ENCODE measurements at places on chromosomes 1 and 21. TPM values are rescaled to one million over a fixed set of nuclear protein-coding genes. Genes with fewer than 3 reads are reported as not detected.

DNA sequence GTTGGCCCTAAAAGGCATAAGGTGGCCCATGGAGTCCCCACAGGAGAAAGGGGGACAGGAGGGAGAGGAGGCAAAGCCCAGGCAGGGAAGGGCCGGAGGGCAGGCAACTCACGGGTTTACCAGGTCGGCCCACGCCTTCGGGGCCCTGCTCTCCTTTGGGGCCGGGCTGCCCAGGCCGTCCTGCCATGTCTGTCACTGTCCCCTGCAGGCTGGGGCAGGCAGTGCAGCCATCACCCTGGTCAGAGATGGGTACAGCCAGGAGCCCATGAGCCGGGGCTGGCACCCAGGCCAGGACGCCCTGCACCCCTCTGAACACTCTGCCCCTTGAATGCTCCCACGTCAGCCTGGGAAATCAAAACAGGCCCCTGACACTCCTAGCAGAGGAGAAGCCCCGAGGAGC lies 19.8 kb downstream of the COL16A1 start:
- DNase-seq = no peak

DNA sequence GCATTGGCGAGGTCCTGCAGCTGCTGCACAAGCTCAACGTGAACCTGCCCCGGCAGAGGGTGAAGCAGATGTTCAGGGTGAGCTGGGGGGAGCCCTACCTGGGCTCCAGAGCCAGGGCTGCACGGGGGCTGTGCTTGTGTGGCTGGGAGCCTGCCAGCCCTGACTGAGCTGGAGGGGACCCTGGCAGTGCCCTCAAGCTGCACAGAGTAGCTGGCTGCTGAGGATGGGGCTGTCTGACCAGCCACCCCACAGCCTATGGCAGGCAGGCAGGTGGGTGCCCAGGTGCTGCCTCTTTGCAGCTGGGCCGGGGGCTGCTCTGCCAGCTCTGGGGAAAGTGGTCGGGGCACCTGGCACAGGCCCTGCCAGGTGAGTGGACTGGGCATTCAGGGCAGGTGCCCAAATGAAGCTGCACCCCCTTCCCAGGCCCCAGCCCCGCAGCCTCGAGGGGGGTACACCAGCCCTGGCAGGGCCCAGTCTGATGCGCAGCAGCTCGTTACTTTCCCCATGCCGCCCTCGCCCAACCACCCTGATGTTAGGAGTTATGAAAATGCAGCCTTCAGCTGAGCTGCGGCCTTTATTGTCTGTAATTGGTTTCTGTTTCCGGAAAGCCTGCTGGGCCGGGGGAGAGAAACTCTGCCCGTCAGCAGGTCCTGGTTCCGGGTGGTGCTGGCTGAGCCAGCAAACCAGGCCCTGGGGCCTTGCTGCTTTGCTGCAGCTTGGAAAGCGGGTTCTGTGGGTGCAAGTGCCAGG lies 4.3 kb downstream of the PLCH2 start:
- no peak for DNase-seq

The CLCA4 gene
- total RNA-seq = 0.20 TPM

DNA sequence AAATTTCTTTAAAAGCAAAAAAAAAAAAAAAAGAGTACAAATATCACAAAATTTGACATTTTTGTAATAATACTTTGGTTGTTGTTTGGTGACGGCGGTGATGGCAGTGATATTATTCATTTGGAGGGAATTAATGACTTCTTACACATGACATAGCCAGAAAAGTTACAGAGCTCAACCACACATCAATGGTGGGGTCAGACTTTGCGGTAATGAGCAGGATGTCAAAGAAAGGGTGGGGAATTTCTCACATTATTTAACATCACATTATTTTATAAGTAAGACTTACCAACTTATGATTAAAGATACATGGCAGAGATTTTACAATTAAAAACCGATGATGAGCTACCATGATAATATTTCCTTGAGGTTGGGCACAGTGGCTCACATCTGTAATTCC lies 248.2 kb downstream of the RERE start:
- DNase-seq = no peak

- DNase-seq = no peak
Observed at GRCh38 chr1:49106445-49106844, 329.8 kb upstream of the BEND5 start.

The MYBPH gene
- not detected for total RNA-seq

GRCh38 chr21:16488042-16488441 lies 758.3 kb downstream of the USP25 start:
- no peak for DNase-seq

DNA sequence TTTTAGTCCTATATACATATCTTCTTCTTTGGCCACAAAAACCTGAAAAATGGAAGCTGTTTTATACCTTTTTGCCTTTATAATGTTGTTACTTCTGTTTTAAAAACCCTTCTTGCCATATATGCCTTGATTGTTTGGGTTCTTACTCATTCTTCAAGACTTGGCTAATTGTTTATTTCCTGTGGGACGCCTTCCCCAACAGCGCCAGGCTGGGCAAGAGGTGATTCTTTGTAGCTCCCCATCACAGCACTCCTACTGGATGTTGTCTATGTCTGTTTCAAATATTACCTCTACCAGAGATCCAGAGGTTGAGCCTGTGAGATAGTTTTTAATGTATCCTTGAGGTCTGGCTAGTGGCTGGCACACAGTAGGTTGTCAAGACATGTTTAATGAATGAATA lies 73.2 kb upstream of the CYP2J2 start:
- DNase-seq = no peak

DNA sequence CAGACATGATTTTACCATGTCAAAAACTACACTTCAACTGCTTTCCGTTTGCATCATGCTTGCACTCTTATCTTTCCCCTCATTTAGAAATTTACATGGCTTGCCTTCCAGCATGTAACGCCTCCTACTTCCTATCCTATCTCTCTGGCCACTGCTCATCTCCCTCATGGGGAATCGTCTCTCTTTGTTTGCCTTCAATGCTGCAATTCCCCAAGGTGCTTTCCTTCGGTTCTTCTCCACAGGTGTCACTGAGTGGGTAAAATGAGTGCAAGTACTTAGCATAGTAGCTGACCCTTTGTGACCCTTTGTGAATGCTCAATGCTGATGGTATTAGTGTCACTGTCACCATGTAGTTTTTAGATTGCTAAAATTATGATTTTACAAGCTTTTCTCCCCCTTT lies 63.1 kb downstream of the APP start:
- DNase-seq = no peak

The AKR7A2 gene
- total RNA-seq = 104 TPM

DNA sequence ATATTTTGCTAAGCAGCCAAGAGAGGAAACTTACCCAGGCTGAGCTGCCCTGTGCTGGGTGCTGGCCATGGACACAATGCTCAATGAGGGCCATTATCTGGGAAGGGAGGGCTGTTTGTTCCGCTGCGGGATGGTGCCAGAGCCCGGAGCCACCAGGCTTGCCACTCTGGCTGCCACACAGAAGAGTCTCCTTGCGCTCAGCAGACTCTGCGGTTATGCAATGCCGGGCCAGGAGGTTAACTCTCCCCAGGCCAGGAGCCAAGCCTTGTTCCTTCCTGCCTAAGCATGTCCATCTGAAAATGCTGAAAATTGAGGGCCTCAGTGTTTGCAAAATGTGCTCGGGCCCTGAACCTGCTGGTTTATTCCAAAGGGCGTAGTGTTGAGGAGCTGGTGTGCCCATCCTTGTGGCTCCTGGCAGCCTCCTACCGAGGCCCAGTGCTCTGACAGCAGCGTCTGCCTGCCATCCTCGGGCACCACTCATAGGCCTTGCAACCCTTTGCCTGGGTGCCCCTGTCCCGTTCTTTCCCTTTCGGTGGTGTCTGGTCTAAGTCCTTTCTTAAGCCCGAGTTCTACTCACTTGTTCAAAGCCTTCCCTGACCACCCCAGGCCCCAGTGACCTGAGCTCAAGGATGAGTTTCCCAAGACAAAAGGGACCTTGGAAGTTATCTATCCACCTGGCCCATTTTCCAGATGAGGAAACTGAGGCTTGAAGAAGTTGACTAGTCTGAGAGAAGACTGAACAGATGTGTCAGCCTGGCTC lies 133.8 kb upstream of the EDN2 start:
- peak; percentile 89 for DNase-seq

DNA sequence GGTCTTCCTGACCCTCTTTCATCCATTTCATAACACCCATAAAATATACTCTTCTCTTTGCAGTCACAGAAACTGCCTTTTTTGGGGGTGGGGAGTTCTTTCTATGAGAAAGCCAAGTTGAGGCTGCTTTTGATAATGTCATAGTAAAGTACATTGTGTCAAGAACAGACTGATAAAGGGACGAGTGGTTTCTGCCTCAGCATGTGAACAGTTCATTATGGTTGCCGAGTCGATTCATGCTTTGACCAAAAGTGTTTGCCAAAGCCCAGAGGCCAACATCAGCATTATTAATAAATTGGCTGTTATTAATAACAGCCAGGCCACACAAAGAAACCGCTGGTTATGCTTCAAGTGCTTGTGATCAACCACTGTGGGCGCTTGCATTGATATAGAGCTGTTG lies 162.0 kb downstream of the HUNK start:
- DNase-seq = no peak

The IL24 gene
- not detected for total RNA-seq

- no peak for DNase-seq
Observed at GRCh38 chr21:32494934-32495709, 82.6 kb downstream of the EVA1C start.

DNA sequence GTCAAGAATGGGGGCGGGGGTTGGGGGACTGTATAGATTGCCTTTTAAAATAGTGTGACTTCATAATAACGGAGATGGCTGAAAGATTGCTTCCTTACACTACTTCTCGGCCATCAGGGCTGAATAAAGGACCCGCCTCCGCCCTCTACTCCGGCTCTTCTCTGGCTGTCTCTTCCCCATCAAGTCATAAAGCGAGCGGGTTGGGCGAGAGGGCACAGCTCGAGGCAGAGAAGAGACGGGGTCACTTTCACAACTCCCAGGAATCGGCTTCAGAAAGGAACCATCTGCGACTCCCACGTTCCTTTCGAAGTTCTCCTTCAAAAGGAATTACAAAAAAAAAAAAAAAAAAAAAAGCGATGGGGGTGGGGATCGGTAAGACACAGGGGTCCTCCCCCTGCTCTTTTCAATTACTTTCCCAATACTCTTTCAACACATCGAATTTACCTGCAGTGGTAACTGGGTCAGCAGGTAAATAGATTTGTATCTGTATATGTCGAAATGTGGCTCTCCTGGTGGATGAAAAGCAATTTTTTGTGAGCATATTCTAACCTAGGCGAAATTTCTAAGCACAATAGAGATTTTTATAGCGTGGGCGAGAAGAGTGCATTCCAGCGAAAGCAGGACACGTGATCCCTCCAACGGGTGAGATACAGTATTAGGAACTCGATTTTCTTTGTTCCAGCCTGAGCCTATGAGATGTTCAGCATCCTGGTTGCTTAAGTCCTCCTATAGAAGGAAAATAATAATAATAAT lies 2.0 kb downstream of the LRRC7 start:
- no peak for DNase-seq

DNA sequence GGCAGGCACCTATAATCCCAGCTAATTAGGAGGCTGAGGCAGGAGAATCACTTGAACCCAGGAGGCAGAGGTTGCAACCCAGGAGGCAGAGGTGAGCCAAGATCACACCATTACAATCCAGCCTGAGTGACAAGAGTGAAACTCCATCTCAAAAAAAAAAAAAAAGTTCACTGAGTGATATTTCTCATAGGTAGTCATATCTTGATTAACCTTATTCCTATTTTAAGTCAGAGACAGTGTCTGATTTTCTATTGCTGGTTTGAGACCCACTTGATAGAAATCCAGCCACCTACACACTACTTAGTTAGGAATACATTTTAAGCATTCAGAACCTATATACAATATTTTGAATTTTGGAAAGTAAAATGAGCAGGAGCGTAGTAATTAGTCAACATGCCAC lies 357.4 kb upstream of the ADGRL2 start:
- DNase-seq = no peak

DNA sequence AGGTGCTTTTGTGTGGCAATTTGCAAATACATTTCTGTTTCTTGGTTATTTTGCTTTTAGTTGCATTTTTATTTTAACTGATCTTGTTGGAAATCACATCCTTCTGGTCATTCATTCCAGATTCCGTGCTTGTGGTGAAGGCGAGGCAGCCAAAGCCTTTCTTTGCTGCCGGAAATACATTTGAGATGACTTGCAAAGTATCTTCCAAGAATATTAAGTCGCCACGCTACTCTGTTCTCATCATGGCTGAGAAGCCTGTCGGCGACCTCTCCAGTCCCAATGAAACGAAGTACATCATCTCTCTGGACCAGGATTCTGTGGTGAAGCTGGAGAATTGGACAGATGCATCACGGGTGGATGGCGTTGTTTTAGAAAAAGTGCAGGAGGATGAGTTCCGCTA lies 34.8 kb upstream of the CD101 start:
- no peak for DNase-seq

The SPRR2A gene
- not detected for total RNA-seq

GRCh38 chr1:80961464-80962190 lies 839.1 kb upstream of the ADGRL2 start:
- DNase-seq = no peak

DNA sequence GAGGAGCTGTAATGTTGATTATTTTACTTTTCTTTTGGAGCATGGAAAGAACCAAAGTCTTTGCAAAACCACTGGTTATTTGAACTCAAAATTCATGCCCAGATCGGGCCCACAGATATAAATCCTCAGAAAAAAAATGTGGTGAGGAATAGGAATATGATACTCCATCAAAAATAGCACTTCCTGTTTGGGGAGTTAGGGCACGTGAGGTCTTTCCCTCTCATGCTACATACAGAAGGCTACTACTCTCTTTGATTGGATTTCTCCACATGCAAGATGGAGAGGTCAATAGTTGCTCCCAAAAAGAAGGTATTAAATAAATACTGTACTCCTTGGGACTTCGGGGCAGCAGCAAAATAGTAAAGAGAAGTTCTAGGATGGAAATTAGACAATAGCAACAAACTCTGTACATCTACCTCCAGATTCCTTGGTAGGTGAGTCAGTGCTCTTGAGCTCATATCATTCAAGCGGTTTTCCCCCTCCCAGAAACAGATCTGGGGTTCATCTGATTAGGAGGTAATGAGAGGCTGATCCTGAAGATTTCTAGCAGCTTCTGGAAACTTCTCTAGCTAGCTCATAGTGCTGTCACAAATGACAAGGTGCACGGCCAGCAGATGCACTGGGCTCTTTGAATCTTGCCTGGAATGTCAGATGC lies 47.1 kb downstream of the SLC9C2 start:
- no peak for DNase-seq

GRCh38 chr1:234825498-234826165 lies 215.7 kb upstream of the IRF2BP2 start:
- DNase-seq = no peak

The OSCP1 gene
- total RNA-seq = 17.1 TPM

DNA sequence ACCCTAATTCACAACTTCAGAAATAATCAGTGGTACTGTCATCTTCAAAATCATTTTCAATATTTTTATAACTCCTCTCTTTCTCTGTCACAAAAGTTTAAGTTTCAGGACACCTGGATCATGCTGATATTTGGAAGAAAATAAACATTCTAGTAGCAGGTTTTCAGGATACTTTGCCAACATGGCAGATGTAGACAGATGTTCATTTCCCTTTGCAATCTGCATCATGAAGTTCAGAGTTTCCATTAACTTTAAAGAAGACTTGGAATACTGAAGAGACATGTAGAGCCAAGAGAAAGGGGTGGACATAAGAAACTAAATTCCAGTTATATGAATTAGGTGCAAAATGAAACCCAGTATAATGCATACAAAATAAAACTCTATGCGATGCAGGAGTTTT lies 218.1 kb downstream of the USH2A start:
- no peak for DNase-seq

Data from mucosa of gallbladder (tissue), 1 donor.